Omental fat pad (tissue), 4 donors: ENCODE measurements at places on chromosomes 12 and 14.

GRCh38 chr14:38255408-38255672 lies 553 bp downstream of the CLEC14A start:
- DNase-seq, result no peak

DNA sequence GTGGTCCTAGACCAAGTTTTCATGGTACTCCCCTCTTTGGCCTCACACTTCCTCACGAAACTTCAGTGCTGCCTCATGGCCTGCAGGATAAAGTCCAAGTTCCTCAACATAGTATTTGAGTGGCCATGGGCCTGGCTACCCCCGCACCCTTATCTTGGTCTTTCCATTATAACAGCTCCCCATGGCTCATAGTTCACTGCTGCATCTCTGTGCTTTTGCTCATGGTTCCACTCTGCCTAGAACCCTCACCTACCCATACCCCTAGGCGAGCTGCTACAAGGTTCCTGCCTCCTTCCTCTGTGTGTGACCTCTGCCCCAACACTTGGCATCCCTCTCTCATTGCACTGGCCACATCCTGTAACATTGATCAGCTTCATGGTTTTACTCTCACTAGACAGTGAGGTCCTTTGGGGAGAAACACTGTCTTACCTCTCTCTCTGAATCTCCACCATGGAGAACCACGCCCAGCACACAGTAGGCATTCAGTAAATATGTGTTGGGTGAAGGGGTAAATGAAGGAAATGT lies 158.9 kb downstream of the GPR65 start:
- no peak for DNase-seq

GRCh38 chr12:101695706-101696105 lies 1.7 kb upstream of the CHPT1 start:
- DNase-seq, result no peak

DNA sequence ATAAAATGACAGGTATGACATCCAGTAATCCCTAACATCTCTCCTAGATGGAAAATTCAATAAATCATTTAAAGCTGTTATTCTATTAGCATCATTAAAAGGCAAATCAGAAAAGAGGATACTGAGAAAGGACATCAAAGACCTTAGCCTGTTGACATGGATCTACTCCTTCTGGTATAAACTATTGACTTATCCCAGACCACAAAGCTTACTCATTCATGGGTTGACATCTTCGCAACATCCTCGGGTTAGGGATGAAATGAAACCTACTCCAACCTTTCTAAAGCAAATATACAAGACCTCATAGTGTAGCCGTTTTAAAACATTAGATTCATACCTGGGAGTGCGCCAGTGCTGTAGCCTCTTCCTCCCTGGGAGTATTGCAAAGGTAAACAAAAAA lies 191.5 kb upstream of the BTG1 start:
- no peak for DNase-seq

DNA sequence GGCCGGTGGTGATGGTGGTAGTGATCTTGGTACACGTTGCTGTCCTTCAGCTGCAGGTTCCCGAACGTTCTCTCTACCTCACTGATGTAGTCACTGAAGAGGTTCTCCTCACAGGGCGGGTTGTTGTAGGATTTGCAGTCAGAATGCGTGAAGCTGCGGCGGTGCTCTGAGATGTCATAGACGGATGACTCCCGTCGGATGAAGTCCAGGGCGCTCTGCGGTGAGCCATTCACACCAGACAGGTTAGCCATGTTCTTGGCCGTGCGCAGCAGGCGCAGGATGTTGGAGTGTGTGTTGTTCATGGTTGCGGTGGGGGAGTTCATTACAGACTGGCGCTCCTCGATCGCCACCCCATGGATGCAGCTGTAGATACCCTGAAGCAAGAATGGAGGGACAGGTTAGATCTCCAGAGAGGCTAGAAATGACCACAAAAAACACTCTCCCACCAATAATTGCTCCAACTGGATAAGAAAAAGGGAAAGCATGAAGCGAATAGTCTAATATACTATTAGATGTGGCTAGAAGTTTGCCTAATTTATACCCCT lies 367.8 kb downstream of the EMP1 start:
- no peak for DNase-seq

DNA sequence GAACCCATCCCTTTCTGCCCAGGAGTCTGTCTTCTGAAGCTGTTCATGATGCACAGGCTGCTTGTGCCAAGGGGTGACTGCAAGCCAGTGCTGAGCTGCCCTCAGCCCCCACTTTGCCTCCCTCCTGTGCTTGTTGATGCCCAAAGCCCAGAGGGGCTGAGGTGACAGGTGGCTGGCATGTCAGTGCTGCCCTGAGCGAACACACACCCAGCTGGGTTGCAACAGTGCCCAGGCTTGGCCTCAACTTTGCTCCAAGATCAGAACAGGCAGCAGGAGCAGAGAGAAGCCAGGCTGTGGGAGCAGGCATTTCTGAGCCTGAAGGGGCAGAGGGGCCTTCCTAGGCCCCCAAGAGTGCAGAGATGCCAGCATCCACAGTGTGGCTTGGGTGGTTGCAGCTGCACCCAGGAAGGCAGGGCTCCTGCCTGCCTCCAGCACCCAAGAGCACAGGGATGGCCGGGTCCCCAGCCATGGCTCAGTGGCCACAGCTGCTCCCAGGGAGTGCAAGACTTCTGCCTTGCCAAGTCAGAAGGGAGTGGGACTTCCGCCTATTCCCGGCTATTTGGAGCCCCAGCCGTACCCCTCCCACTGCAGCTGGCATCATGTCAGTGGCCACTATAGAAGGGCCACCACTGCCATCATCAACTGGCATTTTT lies 83.1 kb downstream of the SLC16A7 start:
- no peak for DNase-seq

- DNase-seq, result no peak
These were observed 37.3 kb downstream of the GPR135 start for GRCh38 chr14:59427653-59428580.

DNA sequence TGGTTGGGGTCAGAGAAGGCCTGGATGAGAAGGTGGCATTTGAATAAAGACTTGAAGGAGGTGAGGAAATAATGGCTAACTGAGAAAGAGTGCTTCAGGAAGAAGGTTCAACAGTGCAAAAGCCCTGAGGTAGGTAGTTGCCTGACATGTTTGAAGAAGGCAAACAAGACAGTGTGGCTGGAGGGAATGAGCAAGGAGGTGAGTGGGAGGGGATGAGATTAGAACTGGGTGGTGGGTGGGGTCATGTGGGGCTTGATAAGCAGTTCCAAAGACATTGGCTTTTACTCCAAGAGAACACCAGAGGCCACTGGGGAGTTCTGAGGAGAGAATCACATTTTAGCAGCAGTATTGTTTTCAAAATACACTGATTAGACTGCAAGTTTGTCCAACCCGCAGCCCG lies 50.5 kb downstream of the HSPB8 start:
- DNase-seq, result no peak

DNA sequence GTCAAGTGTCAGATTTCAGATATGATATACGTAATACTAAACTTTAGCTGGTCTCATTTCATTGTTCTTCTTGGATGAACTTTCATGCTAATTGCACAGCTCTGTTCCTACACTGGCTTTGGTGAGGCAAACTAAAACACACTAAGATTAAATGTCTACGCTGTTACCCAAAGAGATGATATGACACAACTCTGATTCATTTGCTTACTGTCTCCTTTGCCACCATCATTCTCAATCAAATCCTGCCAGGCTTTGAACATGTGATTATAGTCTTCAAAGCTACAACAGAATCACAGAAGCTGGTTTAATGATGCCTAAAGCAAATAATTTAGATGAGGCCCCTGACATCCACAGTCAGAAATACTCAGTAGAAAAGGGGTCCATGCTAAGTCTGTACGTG lies 37.7 kb downstream of the MDGA2 start:
- no peak for DNase-seq

GRCh38 chr12:12722435-12723148 lies 5.4 kb downstream of the CDKN1B start:
- DNase-seq, result no peak

DNA sequence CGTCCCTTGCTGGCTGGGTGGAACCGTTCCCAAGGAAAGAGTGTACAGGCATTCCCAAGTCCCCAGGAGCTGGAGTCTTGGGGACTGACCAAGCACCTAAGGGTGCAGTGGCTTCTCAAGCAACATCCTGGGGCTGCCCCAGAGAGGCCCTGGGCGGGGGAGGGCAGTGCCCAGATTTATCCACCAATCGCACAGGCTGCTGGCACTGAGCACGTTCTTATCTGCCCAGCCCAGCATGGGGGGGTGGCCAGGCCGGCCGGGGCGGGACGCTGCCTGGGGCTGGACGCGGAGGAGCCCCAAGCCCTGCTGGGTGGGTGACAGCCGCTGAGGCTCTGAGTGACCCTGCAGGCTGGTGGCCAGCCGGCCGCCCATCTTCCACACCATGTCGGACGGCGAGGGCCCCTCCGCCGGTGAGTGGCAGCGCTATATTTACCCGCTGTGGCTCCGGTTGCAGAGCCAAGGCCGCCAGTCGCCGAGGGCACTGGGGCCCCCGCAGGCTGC lies 53.4 kb downstream of the CYP46A1 start:
- DNase-seq, result no peak

- DNase-seq, result no peak
These were observed 166.7 kb downstream of the ITPR2 start for GRCh38 chr12:26666286-26666685.

- no peak for DNase-seq
These were observed 133.2 kb downstream of the SLC35F4 start for GRCh38 chr14:57732463-57733285.

DNA sequence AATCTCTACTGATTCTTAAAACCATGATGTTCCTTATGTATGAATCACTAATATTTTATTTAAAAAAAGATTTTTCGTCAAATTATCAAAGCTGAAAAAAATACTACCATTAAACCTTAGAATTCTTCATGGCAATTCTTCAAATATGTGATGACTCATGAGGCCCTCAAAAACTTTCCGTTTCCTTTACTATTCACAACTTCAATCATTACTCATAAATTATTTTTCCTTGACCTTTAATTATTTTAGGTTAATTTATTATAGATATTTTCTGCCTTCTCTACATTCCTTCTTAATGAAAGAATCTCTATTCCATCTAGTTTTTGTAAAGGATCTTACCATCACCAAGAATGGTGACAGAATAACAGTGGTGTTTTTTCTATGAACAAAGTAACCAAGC lies 162.1 kb upstream of the SOX5 start:
- no peak for DNase-seq

DNA sequence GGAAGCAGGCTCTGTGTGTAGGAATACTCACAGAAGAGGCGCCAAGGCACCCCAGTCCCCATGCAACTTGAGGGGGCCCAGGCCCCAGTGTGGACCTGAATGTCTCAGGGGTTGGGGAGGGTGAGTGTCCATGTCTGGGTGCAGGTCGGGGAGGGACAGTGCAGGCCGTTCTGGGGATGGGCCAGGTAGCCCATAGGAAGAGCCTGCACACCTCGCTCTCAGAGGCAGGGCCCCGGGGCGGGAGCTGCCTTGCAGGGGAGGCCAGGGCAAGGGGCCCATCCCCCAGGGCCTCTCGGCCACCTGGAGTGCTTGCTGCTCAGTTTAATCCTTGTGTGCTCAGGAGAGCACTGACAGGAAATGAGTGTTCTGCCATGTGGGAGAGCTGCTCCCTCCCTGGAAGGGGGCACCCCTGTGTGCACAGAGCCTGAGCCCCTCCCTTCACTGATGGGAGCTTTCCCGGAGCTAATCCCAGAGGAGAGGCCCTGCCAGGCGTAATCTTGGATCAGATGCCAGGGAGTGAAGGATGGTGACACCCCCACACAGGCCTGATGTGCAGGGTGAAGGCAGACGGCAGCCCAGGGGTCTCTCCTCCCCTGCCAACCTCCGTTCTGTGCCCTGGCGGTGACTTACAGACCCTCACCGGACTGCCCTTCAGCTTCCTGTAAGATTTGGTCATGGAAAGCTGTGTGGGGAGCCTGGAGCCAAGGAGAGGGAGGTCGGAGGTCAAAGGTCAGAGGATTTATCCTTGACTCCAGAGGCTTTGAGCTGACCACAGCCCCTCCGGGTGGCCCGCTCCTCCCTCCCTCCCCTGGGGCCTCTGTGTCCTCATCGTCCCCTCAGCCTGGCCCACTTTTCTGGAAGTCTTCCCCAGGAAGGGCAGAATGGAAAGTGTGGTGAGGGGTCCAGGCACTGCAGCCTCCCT lies 24.4 kb upstream of the FBRSL1 start:
- DNase-seq, result no peak

DNA sequence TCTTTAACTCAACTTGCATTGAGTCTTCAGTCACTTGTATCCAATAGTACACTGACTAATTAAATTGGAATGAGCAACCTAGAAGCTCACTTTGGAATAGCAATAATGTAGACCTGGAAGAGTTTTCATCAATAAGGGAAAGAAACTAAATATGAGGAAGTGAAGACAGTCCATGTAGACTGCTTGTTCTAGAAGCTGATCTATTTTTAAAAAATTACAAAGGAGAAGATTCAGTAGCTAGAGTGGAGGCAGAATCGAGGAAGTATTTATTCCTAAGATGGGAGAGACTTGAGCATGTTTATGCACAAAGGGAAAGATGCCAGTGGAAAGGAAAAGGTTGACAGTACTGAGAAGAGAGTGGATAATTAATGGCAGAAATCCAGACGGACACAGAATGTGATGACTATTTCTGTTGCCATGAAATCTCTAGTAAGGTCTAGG lies 156.3 kb upstream of the PDE3A start:
- no peak for DNase-seq

DNA sequence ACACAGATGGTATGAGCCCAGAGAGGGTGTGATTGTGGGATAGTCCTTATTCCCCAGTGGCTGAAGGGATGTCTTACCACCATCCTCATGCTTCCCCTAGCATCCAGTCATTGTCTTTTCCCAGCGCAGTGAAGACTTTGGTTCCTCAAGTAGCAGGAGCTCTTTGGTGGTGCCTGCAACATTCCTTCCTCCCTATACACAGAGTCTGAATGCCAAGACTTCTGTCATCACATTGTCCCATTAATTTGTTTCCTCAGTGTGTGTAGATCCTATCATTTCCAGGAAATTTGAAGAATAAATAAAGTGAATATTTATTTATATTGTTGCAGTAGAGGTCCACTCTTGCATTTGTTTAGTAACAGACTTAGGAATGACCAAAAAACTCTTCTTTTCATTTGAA lies 147.2 kb downstream of the DACT1 start:
- no peak for DNase-seq

- DNase-seq, result no peak
These were observed 122.0 kb upstream of the EGLN3 start for GRCh38 chr14:34072921-34073320.

DNA sequence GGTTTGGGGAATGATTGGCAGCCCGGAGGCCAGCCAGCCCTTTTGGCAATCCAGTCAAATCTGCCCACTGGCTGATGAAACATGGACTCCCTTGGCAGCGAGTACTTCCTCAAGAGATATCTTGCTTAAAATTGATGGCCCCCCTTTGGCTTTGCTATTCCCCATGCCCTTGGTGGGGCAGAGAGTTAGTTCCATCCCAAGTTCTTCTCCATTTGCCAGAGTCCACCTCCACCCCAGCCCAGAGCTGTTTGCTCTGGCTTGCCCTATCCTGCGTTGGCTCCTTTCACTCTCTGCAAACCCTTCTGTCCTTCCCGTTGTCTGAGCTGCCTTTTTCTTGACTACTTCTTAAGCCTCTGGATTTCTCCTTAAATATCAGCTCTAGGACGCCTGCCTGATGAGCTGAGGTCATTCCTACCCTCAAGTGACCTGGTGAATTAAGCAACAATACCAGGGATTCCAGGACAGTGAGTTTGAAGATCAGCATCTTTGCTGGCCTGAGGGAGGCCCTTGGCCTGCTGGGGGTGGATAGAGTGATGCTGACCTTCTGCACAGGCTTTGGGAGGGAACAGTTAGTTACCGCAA lies 212.0 kb downstream of the CACNA1C start:
- no peak for DNase-seq

- no peak for DNase-seq
These were observed 182.2 kb upstream of the CRY1 start for GRCh38 chr12:107275530-107275929.

- no peak for DNase-seq
These were observed 72.9 kb downstream of the DAAM1 start for GRCh38 chr14:59261334-59261733.

GRCh38 chr12:72089678-72090077 lies 151.0 kb downstream of the TPH2 start:
- DNase-seq, result no peak
